ENCODE measurements at places on chromosomes 7 and 10. TPM values are rescaled to one million over a fixed set of nuclear protein-coding genes. Genes with fewer than 3 reads are reported as not detected.

The CALML3 gene
- not detected for total RNA-seq

The NKX1-2 gene
- 0.05 TPM for total RNA-seq

The CEP55 gene
- 66.7 TPM for total RNA-seq

The MKX gene
- not detected for total RNA-seq

The PITX3 gene
- total RNA-seq, result 0.27 TPM

The PON2 gene
- total RNA-seq, result 291 TPM

The ADAM22 gene
- 0.25 TPM for total RNA-seq

The LLCFC1 gene
- not detected for total RNA-seq

The WDFY4 gene
- not detected for total RNA-seq
